ENCODE measurements at places on chromosomes 13 and 19. TPM values are rescaled to one million over a fixed set of nuclear protein-coding genes. Genes with fewer than 3 reads are reported as not detected.

Gene IRGC
- not detected for total RNA-seq

Gene POP4
- 26.0 TPM for total RNA-seq

Gene CTXN1
- 2.4 TPM for total RNA-seq

Gene MRPS12
- 34.8 TPM for total RNA-seq

Gene CNN1
- 0.50 TPM for total RNA-seq

Gene AMH
- 0.31 TPM for total RNA-seq

Gene ZNF560
- total RNA-seq: not detected

Gene AP2A1
- 215 TPM for total RNA-seq

Gene SERPINE3
- not detected for total RNA-seq

Gene DENND1C
- total RNA-seq: not detected

Gene REEP6
- total RNA-seq: 5.0 TPM

Gene NLRP4
- total RNA-seq: not detected

Gene RGS9BP
- total RNA-seq: 0.24 TPM

Gene ZNF763
- total RNA-seq: 1.1 TPM

Gene CYP2B6
- not detected for total RNA-seq

Gene IFT88
- 9.9 TPM for total RNA-seq

Gene AZU1
- total RNA-seq: not detected

Gene TPRX1
- total RNA-seq: not detected

Gene LGALS4
- total RNA-seq: not detected

Gene ZNF93
- 2.9 TPM for total RNA-seq

Gene CLIP3
- total RNA-seq: 34.3 TPM

Gene IGLON5
- total RNA-seq: 0.44 TPM

Gene CRB3
- total RNA-seq: not detected

Gene CEACAM7
- total RNA-seq: not detected

Gene FAM83E
- total RNA-seq: not detected

Gene ZNF625
- total RNA-seq: 4.2 TPM

Gene ZNF526
- 5.5 TPM for total RNA-seq
